SHP77 treated with DMSO at 0.1 percent for 48 hours (cell line): ENCODE measurements at places on chromosomes 1 and 21.

DNA sequence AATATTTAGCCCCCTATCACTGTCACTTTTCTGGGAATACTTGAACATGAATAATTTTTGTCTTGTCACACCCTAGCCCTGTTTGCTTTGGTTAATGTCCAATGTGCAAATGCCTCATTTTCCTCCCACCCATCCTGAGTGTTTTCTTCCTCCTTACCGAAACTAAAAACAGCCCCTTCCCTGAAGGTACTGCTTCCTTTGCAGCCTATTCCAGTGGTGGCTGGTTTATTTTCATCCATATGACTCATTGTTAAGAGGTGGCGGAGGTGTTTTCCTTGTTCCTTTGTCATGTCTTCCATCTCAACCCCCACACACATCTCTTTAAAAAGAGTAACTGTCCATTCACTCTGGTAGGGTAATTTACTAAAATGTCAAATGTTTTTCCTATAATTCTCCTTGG lies 40.4 kb downstream of the CD55 start:
- no peak for DNase-seq

GRCh38 chr1:85822696-85823095 lies 114.5 kb upstream of the ZNHIT6 start:
- no peak for DNase-seq

DNA sequence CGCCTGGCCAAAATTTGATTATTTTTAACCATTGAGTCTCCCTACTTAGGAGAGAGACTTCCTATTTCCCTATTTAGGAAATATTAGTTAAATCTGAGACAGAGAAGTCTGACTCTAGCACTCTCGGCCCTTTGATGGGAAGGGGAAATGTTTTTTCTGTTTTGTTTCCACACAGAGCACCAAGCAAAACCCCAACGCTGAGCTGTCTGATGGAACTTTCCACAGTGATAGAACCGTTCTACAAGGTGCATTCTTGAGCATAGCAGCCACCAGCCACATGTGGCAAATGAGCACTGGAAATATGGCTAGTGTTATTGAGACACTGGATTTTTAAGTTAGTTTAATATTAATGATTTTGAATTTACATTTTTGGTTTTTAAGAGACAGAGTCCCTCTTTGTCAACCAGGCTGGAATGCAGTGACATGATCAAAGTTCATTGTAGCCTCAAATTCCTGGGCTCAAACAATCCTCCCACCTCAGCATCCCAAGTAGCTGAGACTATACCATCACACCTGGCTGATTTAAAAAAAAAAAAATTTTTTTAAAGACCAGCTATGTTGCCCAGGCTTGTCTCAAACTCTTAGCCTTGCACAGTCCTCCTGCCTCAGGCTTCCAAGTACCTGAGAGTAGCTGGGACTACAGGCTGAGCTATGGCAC lies 77.3 kb upstream of the GALNT2 start:
- no peak for DNase-seq

GRCh38 chr1:153337980-153338853 lies 10.4 kb downstream of the PGLYRP4 start:
- no peak for DNase-seq

DNA sequence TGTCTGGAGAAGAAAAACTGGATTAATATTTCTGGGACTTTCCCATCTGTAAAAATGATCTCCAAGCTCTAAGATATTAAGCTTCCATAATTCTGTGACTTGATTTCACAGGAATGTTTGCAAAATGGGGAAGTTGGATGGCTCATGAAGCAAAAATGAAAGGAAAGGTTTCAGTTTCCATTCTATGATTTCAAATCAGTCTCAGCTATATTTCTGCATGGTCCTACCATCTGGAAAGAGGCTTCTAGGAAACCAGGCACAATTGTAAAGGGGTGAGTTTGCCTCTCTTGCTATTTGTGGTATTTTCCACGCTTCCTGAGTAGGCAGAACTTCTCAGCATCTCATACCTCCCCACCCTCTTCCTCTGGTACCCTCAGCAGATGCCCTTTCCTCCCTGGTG lies 22.4 kb upstream of the ACTN2 start:
- no peak for DNase-seq

DNA sequence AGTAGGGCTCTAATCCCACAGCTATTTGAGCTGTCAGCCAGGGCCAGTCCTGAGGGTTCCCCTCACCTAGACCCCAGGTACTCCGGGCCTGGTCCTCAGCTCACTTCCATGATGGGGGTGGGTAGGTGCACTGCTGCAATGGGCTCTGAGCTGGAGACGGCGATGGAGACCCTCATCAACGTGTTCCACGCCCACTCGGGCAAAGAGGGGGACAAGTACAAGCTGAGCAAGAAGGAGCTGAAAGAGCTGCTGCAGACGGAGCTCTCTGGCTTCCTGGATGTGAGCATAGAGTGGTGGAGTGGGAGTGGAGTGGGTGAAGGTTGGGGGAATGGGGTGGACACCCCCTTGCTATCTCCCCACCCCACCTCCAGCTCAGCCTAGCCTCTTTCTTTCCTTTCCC lies 2.1 kb downstream of the S100A1 start:
- no peak for DNase-seq

GRCh38 chr1:202281316-202282024 lies 60.3 kb downstream of the UBE2T start:
- DNase-seq, result no peak

- no peak for DNase-seq
These were observed 7.9 kb downstream of the CD53 start for GRCh38 chr1:110880708-110881374.

DNA sequence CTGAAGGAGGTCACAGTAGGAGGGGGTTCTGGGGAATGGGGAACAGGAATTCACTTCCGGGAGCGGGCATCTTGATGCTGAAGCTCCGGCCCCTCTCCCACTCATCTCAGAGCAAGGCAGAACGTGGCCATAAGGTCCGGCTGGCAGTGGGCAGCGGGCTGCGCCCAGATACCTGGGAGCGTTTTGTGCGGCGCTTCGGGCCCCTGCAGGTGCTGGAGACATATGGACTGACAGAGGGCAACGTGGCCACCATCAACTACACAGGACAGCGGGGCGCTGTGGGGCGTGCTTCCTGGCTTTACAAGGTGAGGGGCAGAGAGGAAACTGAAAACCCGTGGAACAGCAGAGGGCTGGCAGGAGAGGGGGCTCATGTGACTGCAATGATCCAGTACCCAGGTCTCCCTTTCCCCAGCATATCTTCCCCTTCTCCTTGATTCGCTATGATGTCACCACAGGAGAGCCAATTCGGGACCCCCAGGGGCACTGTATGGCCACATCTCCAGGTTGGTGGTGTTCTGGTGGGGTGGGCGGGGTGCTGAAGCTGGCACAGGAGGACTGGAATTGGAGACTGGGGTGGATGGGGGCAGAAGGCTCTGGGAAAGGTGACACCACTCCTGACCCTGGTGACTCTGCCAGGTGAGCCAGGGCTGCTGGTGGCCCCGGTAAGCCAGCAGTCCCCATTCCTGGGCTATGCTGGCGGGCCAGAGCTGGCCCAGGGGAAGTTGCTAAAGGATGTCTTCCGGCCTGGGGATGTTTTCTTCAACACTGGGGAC lies 3.0 kb downstream of the SLC27A3 start:
- no peak for DNase-seq

DNA sequence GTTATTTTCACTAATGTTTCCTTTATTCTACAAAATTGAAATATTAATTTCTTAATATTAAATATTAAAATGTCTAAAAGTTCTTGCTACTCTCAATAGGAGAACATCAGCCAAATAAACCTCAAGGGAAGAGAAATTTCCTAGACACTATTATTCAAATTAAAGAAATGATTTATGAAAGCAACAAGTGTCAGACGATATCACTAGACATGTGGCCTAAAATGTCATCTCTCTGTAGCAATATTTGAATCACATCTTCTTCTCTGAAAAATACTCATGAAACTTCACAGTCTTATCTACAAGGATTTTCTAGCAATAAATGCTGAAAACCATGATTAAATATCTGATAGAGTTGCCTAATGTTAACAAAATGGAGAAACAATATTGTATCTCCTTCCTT lies 2.5 kb upstream of the SERBP1 start:
- DNase-seq, result no peak

DNA sequence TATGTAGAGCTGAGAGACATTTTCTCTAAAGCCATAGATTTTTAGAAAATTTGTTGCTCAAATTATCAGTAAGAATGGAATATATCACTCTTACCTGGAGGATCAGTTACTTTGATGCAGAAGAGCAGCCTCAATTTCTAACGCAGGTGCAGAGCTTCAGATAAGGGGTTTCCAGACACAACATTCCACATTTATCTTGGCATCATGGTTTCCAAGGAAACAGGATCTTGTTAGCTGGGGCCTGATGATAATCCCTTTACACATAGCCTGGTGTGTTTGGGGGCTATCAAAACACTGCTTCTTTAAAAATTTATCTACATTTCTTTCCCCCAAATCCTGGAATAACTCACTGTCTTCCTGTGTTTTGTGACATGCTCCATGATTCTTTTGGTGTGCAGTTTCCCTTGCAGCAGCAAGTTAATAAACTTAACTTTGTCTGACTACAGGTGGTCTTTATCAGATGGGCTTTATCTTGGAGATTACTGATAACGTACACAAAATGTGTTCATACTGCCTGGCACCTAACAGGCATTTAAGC lies 2.7 kb upstream of the STX12 start:
- no peak for DNase-seq

- no peak for DNase-seq
These were observed 272.7 kb downstream of the FAM72C start for GRCh38 chr1:143699115-143699514.

DNA sequence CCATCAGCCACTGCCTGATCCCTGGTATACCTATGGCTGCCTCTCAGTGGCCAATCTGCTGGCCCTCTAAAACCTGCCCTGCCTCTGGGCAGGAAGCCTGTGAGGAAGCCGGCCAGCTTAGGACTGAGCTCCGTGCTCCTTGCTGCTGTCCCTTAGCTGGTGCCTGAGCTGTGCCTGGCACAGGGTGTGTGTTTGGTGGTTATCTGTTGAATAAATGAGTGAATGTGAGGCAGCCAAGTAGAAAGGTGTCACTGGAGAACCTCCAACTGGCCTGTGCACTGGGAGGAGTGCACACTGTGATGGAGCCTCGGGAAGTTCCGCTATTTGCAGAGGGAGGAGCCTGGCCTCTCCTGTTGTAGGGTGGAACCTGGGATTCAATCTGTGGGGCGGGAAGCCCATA lies 63.4 kb upstream of the STUM start:
- DNase-seq, result no peak

GRCh38 chr1:62336638-62336994 lies 17.4 kb upstream of the KANK4 start:
- no peak for DNase-seq

DNA sequence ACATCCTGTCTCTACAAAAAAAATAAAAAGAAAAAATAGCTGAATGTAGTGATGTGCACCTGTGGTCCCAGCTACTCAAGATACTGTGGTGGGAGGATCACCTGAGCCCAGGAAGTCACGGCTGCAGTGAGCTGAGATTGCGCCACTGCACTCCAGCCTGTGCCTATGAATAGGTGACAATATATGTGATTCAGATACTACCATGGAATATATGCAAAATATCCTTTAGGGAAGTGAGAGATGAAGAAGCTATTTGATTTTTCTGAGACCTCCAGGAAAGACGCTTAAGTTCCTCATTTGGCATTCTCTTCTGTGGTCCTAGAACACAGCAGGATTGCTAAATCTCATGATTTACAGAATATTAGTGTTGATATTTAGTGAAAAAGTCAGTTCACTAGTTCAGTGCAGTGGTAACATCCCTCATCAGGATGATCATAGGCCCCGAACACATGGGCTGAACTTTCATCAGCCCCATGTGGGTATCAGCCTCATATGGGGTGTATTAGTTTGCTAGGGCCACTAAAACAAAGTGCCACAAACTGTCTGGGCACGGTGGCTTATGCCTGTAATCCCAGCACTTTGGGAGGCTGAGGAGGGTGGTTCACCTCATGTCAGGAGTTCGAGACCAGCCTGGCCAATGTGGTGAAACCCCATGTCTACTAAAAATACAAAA lies 6.0 kb upstream of the VASH2 start:
- DNase-seq, result no peak

DNA sequence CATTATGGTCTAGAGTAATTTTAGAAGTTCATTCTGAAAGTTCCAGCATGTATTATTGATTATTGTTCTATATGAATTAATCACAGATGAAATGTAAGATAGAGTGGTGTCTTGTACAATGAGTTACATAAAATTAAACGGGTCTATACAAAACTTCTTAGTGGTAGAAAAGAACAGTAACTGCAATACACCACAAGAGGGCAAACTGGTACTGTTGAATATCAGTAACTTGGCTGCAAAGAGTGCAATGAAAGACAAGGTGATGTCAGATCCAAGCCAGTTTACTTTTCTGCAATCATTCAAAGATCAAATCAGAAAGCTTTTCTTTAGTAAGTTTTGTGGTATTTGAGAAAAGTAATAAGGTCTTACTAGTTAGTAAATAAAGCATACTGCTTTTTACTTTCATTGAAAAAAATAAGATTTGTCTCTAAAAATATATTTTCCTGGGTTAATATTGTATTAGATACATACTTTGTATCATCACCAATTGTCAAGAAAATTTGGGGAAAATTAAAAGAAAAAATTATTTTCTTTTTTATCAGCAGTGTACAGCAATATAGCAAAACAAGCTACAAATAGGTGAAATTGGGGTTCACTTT lies 66.4 kb upstream of the BTG3 start:
- DNase-seq, result no peak

GRCh38 chr1:240635466-240636256 lies 23.7 kb upstream of the GREM2 start:
- no peak for DNase-seq

DNA sequence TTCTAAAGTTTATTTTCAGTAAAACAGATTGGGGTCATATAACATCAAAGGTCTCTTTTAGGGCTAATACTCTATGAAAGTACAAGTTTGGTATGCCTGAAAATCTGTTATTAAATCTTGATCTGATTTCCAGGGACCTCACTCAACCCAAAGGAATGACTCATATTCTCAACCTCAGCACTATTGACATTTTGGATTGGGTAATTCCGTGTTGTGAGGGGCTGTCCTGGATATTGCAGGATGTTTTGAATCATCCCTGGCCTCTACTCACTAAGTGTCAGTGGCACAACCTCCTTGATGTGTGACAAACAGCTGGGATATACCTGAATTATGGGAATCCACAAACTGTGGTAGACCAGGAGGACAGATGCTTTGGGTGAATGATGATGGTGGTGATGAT lies 51.5 kb upstream of the CYP2J2 start:
- DNase-seq, result no peak

GRCh38 chr1:3312898-3313575 lies 141.4 kb upstream of the ARHGEF16 start:
- no peak for DNase-seq

GRCh38 chr1:94792473-94793295 lies 27.5 kb upstream of the SLC44A3 start:
- DNase-seq, result peak; percentile 28

DNA sequence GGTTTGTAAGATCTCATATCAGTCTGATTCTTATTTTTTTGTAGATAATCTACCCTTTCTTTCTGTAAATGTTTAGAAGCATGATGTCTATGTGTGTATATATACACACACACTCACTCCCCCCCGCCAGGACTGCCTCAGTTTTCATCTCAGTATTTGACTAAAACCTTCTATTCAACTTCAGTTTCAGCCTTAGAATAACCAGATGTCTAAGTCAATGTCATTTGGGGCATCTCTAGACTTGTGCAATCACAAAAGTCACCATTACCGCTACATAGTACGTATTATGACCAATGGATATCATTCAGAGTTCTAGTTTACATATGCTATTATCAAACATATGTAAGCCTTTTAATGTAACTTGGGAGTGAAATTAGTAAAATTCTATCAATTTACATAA lies 53.3 kb upstream of the BOLA1 start:
- no peak for DNase-seq
